ENCODE measurements at places on chromosomes 13 and 19.

DNA sequence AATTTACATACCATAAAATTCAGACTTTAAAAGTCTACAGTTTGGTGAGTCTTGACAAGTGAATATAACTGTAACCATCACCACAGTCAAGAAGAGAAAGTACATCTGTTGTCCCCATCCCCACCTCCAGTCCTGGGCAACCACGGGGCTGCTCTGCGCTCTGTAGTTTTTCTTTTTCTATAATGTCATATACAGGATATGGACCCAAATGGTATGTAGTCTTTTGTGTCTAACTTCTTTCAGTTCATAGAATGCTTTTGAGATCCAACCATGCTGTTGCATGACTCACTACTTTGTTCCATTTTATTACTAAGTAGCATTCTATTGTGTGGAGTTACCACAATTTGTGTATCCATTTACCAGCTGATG is 103.9 kb downstream of the DOCK9 start:
- DNase-seq, result no peak

GRCh38 chr13:44035400-44035799 is 155.7 kb downstream of the LACC1 start:
- DNase-seq, result no peak

DNA sequence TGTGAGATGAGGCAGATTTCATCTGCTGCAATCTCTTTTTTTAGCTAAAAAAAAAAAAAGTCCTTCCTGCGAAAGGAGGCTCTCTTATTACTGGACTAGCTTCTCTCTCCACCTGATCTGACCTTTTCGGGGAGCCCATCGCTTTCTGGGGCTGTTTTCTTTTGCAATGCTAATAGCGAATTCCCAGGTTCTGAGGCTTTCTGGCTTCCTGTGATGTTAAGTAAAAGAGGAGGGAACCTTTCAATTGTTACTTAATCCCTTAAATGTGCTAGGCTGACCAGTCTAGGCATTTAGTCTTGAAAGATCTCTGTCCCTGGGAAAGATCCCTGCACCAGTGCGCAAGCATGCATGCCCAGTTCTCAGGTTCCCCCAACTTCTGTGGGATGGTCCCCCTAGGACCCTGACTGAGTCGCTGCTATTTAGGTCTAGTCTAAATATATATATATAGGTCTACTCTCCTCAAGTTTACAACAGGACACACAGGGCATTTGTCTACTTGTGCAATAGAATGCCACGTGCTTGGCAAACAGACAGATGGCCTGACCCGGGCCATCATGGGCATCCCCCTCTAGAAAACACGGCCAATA is 224.7 kb downstream of the ZNF536 start:
- DNase-seq, result no peak

DNA sequence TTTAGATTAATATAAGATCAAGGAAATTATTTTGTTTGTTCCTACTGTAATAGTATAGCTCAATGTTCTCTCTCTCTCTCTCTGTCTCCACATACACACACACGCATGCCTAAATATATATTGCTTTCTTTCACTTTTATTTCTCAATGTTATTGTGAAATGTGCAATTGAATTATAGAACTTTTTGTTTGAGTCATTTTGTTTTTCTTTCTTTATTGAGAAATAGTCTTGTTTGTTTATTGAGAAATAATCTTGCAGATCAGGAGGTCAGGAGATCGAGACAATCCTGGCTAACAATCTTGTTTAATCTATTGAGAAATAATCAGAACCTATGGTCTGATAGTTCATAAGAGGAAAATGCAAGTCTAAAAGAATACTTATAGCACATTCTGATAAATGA is 1581.3 kb downstream of the EFNB2 start:
- no peak for DNase-seq

- no peak for DNase-seq
These were observed 275.2 kb upstream of the EDNRB start for GRCh38 chr13:78193846-78194245.

DNA sequence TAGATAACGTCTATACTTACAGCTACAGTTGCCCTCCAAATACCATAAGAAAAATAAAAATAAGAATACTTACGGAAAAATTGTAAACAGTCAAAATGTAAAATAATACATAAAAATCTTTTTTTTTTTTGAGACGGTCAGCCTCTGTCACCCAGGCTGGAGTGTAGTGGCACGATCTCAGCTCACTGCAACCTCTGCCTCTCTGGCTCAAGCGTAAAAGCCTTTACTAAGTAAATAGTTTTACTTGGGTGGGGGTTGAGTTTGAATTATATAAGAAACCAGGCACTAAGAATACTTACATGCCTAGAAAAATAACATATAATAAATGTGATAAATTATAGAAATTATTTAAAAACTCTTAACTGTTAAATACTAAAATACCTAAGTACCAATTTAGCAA is 1413.0 kb upstream of the PRR20A start:
- DNase-seq, result no peak

DNA sequence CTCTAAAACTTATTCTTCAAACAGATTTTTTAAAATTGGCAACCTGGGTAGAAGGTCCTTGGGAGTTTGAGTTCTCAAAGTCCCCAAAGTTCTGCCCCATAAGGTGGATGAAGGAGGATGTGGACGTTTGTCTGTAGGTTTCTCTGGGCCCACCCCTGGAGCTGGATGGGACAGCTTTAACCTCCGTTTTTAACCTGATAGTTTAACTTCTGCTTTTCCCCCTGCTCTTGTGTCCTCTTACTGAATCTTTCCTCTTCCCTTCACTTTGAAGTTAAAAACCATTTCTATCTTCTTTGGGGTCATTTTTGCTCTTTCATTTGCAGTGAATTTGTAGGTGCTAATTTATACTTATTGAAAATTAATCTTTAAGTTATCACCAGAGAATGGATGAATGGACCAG is 79.1 kb downstream of the ESD start:
- DNase-seq, result no peak
